ENCODE measurements at places on chromosomes 3 and 15. TPM values are rescaled to one million over a fixed set of nuclear protein-coding genes. Genes with fewer than 3 reads are reported as not detected.

NR1D2 gene
- 60.9 TPM for total RNA-seq

LRRC34 gene
- not detected for total RNA-seq

HYAL1 gene
- total RNA-seq, result 6.1 TPM

- no peaks in the 10 kb centered on the region for H3K27me3 ChIP-seq
- peaks cover 8% of the 10 kb centered on the region for H3K4me1 ChIP-seq
- no peak for DNase-seq
- no peak overlapping the region for H3K4me3 ChIP-seq
- H3K27ac ChIP-seq, result no peak overlapping the region
Measured at GRCh38 chr3:126121632-126122031, 37.7 kb upstream of the SLC41A3 start.

GRCh38 chr3:129645286-129645685 is 38.8 kb upstream of the PLXND1 start:
- no peaks in the 10 kb centered on the region for H3K36me3 ChIP-seq
- peaks cover 13% of the 10 kb centered on the region for H3K4me1 ChIP-seq
- no peak overlapping the region for H3K27ac ChIP-seq
- no peaks in the 10 kb centered on the region for H3K27me3 ChIP-seq

DNA sequence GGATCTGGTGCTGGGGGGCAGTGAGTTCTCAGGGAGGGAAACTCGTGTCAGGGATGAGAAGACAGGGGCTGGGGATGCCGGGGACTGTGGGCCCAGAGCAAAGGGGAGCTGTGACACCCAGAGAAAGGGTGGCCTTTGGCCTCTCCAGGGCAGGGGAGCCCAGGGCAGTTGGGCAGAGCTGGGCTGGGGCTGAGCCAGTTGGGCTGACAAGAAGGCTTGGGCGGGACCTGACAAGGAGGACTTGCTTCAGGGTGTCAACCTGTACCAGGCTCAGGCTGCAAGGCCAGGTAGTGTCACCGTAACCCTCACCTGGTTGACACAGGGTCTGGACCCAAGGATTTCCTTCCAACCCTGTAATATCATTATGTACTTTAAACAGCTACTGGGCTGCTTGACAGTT is 13.2 kb upstream of the ANPEP start:
- no peak for DNase-seq
- H3K36me3 ChIP-seq, result no peaks in the 10 kb centered on the region
- H3K27ac ChIP-seq, result no peak overlapping the region
- H3K4me1 ChIP-seq, result peaks cover 5% of the 10 kb centered on the region
- H3K4me3 ChIP-seq, result no peak overlapping the region
- no peaks in the 10 kb centered on the region for H3K27me3 ChIP-seq

- H3K4me3 ChIP-seq, result no peak overlapping the region
- H3K27ac ChIP-seq, result no peak overlapping the region
- H3K4me1 ChIP-seq, result no peaks in the 10 kb centered on the region
- DNase-seq, result no peak
- H3K27me3 ChIP-seq, result peaks cover 5% of the 10 kb centered on the region
- H3K36me3 ChIP-seq, result no peaks in the 10 kb centered on the region
Measured at GRCh38 chr3:56254835-56255234, 213.4 kb downstream of the ERC2 start.

DNA sequence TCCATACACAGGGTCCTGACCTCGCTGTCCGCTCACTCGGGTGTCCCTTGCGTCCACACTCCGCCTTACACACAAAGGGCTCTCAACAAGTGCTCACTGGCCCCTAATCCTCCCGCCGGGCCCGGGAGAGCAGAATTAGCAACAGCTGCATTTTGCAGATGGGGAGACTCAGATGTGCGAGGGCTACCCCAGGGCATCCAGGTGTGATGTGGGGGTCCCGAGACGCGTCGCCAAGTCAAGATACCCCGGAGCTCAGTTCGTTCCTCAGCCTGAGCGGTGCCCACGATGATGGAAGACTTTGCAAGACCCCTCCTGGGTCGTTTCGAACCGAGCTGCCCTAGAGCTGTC is 14.9 kb upstream of the WNT7A start:
- H3K36me3 ChIP-seq, result no peaks in the 10 kb centered on the region
- peaks cover 25% of the 10 kb centered on the region for H3K4me1 ChIP-seq
- no peaks in the 10 kb centered on the region for H3K27me3 ChIP-seq
- DNase-seq, result no peak

DNA sequence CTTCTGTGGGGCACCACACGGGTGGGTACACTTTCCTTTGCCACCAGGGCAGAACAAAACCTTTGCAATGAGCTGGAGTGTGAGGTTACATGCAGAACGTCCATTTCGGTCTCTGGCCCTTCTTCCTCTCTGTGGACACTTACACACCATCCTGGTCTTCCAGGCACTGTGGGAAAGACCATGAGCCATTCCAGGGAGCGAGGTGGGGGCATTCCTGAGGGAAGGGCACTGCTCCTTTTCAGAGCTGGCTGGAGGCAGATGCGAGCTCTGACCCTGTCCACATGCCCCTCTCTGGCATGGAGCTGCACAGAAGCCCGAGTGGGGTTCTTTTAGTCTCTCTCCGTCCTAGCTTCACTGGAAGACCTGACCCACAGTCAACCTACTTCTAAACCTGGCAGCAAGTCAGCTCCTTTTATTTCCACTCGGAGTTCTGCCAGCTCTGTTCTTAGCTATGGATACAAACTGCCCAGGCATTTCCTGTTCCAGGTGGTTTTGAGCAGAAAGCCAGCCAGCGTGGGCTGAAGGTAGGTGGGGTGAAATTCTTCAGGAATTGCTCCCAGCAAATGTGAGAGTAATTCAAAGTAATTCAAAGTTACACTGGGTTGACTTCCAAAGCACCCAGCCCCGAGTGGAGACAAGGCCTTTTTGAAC is 281.4 kb downstream of the ADAMTS17 start:
- H3K27me3 ChIP-seq, result no peaks in the 10 kb centered on the region
- no peaks in the 10 kb centered on the region for H3K36me3 ChIP-seq
- no peak overlapping the region for H3K4me3 ChIP-seq
- H3K4me1 ChIP-seq, result no peaks in the 10 kb centered on the region
- H3K27ac ChIP-seq, result peak overlapping the region; percentile 10
- DNase-seq, result no peak

DNA sequence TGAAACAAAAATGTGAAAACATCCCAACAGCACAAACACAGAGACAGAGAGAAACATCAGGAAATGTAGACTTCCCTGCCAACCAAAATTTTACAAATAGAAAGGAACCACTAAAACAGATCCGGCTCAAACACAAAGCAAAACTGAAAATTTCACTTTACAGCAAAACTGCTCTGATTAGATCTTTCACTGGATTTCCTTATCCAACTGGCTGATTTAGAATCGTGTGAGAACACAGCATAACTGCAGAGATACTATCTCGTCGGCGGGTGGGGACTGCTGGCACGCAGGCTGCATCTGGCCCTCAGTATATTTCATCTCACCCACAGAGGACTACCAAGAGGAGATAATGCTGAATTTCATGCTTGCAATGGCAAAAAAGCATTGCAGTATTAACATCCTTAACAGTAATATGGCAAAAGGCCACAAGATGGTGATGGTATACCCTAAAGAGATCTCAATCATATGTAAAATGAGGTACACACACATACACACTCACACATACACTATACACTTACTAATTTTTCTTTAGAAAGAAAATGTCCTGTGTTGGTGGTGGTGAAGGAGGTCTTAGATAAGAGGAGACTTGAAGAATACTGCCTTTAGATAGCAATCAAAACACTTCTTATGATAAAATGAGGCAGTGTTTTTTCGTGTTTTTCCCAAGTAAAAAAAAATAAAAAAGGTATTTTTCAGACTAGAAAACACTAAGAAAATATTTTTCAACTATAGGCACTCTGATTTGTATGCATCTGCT is 10.6 kb upstream of the LEO1 start:
- peaks cover 11% of the 10 kb centered on the region for H3K4me1 ChIP-seq
- no peaks in the 10 kb centered on the region for H3K27me3 ChIP-seq

DNA sequence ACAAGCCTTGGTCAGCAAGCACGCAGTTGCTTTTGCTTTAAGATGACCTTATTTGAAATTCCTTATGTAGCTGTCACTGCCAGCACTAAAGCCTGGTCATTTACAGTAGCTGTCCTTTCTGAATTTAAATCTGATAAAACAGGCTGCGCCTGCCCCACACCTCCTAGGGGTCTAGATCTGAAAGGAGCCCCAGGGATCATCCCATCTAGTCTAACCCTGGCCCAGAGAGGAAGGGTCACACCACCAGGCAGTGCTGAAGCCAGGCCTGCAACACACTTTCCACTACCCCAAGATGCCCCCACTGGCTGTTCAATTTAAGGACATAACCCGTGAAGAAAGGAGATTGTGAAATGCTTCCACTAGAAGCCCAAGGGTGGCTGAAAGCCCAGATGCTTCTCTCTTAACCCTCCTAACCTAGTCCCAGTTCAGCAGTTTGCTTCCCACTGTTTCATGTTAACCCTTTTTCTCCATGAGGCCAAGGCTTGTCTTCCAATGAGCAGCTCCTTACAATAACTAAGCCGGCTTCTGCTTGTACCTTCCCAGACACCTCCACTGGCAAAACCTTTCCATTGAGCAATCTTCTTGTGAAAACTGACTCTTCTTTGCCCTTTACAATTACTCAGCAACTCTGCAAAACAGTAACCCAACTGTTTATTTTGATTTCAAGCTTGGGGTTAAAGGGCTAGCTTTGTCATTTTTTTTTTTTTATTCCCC is 198.9 kb upstream of the LPP start:
- H3K4me3 ChIP-seq, result no peak overlapping the region
- no peak overlapping the region for H3K27ac ChIP-seq
- H3K27me3 ChIP-seq, result no peaks in the 10 kb centered on the region
- H3K36me3 ChIP-seq, result no peaks in the 10 kb centered on the region
- no peak for DNase-seq
- no peaks in the 10 kb centered on the region for H3K4me1 ChIP-seq

Measured in HCT116 (cell line).